ENCODE measurements at places on chromosomes 4 and X. TPM values are rescaled to one million over a fixed set of nuclear protein-coding genes. Genes with fewer than 3 reads are reported as not detected.

GRCh38 chrX:11427453-11428071 lies 134.3 kb downstream of the AMELX start:
- DNase-seq, result peak; percentile 25

GRCh38 chrX:49656533-49656932 lies 39.3 kb downstream of the PAGE1 start:
- DNase-seq, result no peak

The RBM46 gene
- polyA plus RNA-seq, result 0.05 TPM

The RNF128 gene
- polyA plus RNA-seq, result 13.9 TPM

- no peak for DNase-seq
Observed at GRCh38 chr4:108432418-108432817, 188.0 kb upstream of the RPL34 start.

DNA sequence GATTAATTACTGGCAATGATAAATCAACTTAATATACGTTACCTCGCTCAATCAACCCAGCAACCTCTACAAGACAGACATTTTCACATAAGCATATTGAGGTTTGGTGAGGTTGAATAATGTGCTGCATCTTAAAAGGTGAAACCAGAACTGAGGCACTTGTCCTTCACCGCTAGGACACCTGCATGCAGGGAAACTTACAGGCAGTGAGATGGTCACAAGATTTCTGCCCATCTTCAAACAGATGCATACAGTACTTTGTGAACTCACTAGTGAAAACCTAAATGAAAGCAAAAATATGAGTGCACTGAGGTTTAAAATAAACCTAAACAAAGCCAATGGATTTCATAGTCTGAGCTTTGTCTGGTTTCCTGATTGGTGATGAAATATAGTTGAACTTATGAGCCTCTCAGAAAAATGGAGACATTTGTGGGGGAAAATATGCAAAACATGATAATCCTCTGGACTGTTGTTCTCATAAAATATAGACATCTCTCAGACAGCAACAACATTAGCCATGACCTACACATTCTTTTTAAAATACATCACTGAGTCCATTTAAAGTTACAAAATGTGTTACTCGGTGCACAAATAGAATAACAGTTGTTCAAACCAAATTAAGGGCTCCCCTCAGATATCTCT lies 20.9 kb upstream of the PRSS12 start:
- DNase-seq, result no peak

DNA sequence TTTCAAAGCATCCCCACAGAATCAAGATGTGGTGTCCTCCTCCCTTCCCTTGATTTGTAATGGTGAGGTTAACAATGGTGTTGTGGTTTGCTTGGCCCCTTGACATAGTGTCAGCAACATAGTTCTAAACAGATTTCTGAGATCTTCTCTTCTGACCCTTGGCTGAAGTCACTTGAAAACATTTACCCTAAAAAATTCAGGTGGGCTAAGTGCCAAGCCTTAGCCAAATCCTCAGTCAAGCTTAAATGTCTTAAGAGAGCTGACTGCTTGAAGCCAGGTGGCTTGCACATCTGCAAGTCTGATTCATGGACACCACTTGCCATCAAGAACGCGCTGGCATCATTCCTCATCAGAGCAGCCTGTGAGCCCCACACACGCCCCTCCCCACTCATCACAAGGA lies 173.2 kb downstream of the MGST2 start:
- DNase-seq, result no peak

Data from left kidney (tissue), 8 donors.